Stimulated activated CD4-positive, alpha-beta T cell treated with anti-CD3 and anti-CD28 coated beads, Interleukin-12 subunit alpha, Interleukin-12 subunit beta, amount 100 ng/mL, for 4 hours (primary cell): ENCODE measurements at places on chromosomes 16 and 17.

- no peak for DNase-seq
These were observed 532 bp downstream of the KDM6B start for GRCh38 chr17:7834542-7834956.

GRCh38 chr17:81519284-81520020 lies 6.9 kb upstream of the ACTG1 start:
- peak; percentile 63 for DNase-seq

DNA sequence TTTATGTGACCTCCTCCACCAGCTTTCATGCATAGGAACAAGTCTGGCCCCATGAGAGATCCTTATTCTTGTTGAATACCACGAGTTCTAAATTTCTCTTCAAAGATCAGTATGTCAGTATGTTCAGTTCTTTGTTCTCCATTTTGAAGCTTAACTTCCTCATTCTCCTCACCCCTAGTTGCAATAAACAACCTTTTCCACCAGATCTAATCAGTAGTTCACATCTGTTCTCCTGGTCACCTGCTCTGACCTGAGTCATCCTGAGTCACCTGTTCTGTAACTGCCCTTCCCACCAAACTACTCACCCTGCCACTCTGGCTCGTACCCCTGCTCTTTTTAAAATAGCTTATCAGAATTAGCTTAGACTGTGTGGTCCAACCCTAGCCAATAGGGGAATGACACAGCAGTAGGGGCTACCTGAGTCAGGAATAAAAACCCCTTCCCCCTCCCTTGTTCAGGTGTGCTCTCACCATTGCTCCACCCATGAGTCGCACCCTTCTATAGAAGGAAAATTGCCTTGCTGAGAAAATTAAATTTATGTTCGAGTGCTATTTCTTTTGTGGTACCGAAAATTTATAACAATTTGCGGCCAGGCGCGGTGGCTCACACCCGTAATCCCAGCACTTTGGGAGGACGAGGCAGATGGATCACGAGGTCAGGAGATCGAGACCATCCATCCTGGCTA lies 94.6 kb downstream of the EMP2 start:
- DNase-seq: no peak

- no peak for DNase-seq
These were observed 228.6 kb upstream of the CDH5 start for GRCh38 chr16:66137853-66138252.

- no peak for DNase-seq
These were observed 482.5 kb upstream of the CDH5 start for GRCh38 chr16:65884018-65884417.

GRCh38 chr17:68868708-68869107 lies 86.5 kb downstream of the ABCA8 start:
- no peak for DNase-seq

DNA sequence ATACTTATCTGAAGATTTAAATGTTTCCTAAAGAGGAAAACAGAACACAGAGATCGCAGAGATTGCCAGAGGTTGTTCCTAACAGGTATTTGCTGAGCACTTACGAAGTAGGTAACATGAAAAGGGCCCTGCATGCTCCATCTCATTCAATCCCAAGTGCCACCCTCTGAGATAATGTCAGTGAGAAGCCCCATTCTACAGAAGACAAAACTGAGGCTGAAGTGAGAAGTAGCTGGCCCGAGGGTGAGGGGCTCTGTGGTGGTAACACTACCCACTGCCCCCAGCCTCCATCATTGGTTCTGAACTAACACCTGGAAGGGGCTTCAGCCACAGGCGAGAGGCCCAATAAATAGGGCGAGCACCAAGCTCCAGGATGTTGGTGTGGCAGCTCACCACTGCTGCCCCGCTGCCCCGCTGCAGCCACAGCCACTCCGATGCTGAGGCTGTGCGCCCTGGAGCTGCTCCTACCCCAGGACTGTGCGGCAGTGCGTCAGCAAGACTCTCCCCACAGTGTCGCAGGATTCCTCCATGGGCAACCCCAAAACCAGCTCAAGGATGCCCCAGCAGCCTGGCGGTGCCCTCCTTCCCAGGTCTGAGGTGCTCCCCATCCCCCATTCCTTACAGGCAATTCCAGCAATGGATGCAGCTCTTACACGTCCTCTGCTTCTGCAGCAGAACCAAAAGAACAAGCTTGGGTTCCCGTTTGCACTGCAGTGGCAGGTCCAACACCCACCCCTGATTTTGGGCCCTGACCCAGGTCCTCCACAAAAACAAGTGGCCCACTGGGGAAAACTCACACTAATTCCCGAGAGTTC lies 10.3 kb downstream of the FLCN start:
- DNase-seq: no peak

- DNase-seq: no peak
These were observed 4.4 kb downstream of the NSMCE1 start for GRCh38 chr16:27264151-27264550.

- no peak for DNase-seq
These were observed 31.4 kb downstream of the ASGR1 start for GRCh38 chr17:7147772-7148171.

- peak; percentile 69 for DNase-seq
These were observed 844 bp downstream of the TBKBP1 start for GRCh38 chr17:47694581-47695428.

GRCh38 chr17:30302241-30302640 lies 10.5 kb upstream of the BLMH start:
- DNase-seq: no peak

- no peak for DNase-seq
These were observed 7.1 kb upstream of the CHD3 start for GRCh38 chr17:7881276-7882054.

GRCh38 chr16:30052671-30053372 lies 12.7 kb upstream of the ALDOA start:
- peak; percentile 92 for DNase-seq

DNA sequence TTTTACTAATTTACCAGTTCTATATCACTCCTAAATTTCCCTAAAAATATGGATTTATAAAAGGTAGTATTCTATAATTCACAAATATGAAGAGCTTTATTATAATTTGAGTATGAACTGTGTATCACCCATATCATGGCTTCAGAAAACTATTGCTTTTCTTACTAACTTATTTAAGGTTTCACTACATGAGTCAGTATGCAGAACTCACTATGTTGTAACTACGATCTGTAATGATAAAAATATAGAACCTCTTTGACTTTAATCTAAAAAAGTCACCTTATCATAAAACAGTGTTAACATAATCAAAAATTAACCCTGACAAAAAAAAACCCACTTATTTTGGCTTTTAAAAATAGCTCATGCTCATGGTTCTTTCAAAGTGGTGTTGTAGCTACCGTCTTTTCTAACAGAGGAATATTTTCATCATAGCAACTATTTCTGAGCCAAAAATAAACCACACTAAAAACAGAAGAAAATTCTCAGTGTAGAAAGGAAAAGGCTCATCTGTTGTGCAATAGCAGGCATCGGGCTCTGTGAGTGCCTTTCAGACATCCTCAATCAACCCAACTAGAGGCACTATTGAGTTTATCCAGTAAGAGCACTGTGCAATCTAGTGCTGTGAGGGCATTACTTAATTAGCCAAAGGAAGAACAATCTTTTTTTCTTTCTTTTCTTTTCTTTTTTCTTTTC lies 42.1 kb downstream of the ITGAM start:
- DNase-seq: no peak

DNA sequence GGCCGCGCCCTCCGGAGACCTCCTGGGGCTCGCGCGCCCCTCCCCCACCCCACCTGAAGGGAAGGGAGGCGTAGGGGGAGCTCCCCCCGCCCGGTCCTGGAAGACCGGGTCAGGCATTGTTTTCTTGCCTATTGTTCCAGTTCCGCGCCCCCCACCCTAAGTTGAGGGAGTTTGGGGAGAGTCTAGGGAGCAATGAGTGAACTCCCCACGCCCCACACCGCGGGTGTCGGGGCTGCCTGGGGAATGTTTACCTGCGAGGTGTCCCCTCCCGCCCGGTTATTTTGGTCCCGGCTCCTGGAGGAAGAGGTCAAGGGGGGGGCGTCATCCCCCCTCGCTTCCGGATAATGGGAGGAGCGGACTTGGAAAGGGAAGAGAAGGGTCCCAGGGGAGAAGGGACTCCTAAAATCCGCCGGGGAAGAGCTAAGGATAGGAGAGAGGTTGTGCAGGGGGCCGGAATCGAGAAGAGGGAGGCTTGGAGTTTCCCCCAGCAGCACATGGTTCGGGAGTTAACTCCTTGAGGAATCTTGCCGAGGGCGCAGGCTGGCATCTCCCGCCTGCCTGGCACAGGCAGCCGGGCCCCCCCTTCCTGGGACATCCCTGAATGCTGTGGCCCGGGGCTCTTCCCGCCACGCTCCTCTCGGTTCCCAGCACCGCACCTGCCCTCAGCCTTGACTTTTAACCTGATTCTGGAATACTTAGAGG lies 881 bp downstream of the MLLT6 start:
- DNase-seq: peak; percentile 56

DNA sequence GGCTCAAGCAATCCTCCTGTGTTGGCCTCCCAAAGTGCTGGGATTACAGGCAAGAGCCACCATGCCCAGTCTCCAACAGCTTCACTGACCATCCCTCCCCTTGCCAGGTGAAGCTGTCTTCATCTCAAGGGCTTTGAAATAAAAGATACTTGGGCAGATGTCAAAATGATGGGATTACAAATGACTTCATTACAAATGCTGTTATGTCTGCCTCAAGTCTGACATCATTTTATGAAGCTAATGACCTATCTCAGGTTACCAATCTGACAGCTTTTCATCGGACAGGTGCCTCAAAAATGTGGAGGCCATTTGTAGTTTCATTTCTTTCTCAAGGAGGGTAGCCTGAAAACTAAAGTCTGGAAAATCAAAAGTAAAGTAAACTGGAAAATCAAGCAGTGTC lies 323.7 kb upstream of the TBX2 start:
- DNase-seq: no peak

DNA sequence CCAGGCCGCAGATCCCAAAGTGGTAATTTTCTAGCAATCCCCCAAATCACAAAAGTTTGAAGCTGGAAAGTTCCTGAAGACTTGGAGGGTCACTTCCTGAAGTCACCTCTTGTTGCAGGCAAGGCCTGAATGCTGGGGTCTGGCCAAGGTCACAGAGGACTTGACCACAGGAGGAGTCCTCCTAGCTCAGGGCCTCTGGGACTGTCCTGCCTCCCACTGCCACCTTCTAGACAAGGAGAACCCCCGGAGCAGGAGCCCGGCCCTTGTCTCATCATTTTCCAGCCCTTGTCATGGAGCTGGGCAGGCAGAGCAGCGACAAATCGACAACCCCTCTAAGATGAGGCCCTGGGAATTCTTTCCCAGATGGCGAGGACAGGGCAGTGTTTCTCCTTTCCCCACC lies 330 bp downstream of the CDH16 start:
- no peak for DNase-seq

GRCh38 chr17:47692137-47692894 lies 1.6 kb upstream of the TBKBP1 start:
- no peak for DNase-seq

GRCh38 chr16:50207652-50208051 lies 54.5 kb downstream of the TENT4B start:
- no peak for DNase-seq

DNA sequence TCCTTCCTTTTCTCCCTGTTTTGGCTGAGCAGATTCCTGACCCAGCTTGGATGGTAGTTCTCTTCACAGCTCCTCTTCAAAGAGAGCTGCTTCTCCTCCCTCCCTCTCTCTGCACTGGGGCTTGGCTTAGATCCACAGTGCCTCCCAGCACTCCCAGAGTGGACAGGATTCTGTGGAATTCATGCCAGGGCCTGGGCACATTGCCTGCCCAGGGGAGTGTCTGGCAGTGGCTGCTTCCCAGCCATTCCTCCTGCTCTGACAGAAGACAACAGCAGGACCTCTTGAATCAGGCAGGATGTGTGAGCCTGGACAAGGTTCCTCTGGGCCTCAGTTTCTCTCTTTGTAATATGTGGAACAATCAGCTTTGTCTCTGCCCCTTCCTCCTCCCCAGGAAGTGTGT lies 4.5 kb upstream of the MMP28 start:
- DNase-seq: no peak

DNA sequence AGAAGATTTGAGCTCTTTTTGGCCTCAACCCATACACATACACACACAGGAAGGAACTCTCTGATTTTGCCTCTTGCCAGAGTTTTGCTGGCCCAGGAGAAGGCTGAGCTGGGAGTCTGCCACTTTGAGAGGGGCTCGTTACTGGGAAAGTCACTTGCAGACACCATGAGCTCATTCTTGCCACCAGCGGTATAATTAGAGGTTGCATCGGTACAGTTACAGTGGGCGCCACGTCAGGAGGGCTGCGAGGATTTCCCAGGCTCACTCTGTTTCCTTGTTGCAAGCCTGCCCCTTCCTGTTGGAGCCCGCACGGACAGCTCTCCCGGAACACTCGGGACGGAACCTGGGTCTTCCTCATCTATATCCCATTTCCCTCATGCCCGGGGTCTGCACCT lies 3.1 kb upstream of the SDK2 start:
- DNase-seq: no peak

DNA sequence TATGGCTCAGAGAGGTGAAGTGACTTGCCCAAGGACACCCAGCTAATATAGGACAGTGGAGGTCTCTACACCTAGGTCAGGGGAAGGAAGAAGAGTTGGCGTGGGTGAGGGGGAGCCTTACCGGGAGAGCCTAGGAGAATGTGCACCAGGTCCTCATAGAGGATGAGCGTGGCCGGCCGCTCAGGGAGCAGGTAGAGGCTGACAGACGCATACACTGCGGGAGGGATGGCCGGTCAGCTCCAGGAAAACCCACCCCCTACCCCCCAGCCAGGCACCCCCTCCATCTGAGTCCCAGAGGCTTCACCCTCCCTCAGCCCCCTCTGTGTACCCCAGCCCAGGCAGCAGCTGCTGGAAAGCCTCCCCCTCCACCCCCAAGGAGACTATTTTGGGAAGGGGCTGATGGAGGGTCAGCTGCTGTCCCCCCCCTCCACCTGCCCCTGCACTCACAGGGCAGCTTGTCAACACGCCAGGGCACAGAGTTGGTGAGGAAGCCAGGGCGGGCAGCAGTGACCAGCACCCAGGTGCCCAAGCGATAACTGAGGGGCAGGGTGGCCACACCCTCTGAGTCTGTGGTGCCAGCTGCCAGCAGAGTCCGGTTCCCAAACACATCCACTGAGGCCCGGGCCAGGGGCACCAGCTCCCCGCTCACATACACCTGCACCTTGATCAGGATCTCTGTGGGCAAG lies 4.1 kb downstream of the FAM171A2 start:
- no peak for DNase-seq

DNA sequence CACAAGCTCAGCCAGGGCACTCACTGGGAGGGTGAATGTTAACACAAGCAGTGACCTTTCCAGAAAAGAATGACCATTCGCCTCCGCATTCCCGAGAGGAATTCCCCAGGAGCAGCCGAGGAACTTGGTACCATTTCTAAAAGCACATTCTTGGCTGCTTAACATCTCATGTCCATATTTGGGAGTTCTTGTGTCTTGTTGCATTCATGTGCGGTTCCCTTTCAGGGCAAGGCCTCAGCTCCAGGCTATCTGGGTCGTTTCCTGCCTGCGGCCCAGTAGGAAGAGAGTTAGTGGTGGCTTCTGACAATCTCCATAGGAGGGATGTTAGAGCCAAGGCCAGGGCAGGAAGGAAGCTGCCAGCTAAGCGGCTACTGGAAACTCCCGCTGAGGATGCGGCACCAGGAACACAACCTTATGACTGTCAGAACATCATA lies 27.8 kb upstream of the MEAK7 start:
- DNase-seq: no peak
